Dorsolateral prefrontal cortex (tissue), 122 donors: ENCODE measurements at places on chromosomes 4 and X. TPM values are rescaled to one million over a fixed set of nuclear protein-coding genes. Genes with fewer than 3 reads are reported as not detected.

SEPSECS gene
- 8.9 TPM for total RNA-seq

TNMD gene
- not detected for total RNA-seq

PAGE5 gene
- not detected for total RNA-seq

BMPR1B gene
- total RNA-seq: 58.0 TPM

GRCh38 chr4:44623676-44624075 lies 27.7 kb downstream of the YIPF7 start:
- no peak for DNase-seq

DNA sequence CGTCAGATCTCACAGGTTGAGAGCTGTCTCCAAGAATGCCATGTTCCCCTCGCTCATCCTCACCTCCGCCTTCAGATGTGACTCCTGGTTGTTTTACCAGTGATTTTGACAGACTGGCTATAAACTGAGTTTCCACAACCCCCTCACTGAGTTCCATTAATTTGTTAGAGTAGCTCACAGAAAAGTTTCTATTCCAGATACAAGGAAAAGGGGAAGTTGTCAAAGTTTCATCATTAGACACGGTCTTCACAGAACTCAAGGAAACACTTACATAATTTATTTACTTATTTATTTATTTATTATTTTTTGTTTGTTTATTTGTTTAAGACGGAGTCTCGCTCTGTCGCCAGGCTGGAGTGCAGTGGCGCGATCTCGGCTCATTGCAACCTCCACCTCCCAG lies 55.7 kb upstream of the IQSEC2 start:
- DNase-seq: no peak

- no peak for DNase-seq
Measured at GRCh38 chrX:30488092-30488491, 89.5 kb downstream of the TASL start.

DNA sequence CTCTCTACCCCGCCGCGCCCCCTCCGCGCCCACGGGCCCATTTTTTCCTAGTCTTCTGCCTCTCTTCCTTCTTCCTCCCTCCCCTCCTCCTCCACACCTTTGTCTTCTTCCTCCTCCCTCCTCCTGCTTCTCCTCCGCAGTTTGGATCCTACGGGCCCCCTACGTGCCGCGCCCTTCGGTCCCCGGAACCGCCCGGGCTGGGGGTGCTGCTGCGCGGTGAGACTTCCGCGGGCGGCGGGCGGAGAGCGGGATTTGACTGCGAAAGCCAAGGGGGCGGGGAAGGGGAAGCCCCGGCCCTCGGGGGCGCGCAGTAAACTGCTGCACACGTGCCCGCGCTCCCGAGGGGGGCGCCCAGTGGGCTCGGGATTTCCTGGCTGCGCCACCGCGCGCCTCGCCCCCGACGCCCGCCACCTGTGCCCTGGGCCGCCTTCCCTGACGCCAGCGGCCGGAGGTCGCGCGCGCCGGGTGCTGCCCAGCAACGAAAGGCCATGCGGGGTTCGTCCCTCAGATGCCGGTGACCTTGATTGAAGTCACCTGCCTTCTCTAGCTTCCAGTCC lies 3.3 kb upstream of the NKX3-2 start:
- DNase-seq: no peak

- DNase-seq: no peak
Measured at GRCh38 chrX:45261471-45261870, 60.8 kb upstream of the DIPK2B start.

- DNase-seq: no peak
Measured at GRCh38 chr4:12538162-12538561, 946.0 kb downstream of the RAB28 start.

- no peak for DNase-seq
Measured at GRCh38 chrX:19897091-19897490, 9.7 kb upstream of the SH3KBP1 start.

- DNase-seq: no peak
Measured at GRCh38 chr4:107972605-107973004, 17.1 kb upstream of the HADH start.

GRCh38 chrX:96383428-96383827 lies 301.2 kb upstream of the DIAPH2 start:
- no peak for DNase-seq

- peak; percentile 21 for DNase-seq
Measured at GRCh38 chrX:130916636-130917422, 13.8 kb upstream of the ENOX2 start.

- DNase-seq: no peak
Measured at GRCh38 chrX:154021131-154021611, 1.5 kb upstream of the IRAK1 start.

DNA sequence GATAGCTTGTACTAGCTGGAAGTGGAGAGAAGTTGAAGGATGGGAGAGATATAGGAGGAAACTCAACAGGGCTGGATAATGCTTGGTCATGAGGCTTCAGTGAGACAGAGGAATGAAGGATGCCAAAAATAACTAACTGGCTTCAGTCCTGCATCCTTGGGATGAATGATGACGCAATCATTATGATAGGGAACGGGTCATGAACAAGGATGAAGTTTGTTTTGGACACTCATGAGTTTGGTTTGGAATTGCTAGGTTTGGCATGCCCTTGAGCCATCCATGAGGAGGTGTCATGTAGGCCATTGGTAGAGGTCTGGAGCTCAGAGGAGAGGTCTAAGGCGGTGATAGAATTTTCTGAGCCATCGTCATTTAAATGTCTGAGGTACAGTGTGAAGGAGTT lies 160.0 kb upstream of the NHS start:
- no peak for DNase-seq

DNA sequence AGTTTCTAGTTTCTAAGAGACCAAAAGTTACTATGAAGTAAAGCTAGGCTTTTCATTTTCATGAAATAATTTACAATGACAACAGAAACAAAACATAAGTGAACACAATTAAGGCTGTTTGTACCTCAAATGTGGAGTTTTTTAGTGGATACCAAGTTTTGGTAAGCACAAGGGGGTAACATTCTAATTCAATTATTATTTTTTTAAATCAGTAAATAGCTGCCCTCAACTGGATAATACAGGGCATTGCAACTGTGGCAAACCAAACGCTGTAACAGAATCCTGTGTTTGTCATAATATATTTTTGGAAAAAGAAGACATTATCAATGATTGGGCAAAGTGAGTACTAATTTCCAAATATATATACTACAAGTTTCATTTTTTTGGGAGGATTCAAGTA lies 150.3 kb downstream of the FBXW7 start:
- no peak for DNase-seq
